Stimulated activated CD4-positive, alpha-beta T cell treated with anti-CD3 and anti-CD28 coated beads, Interleukin-12 subunit alpha, Interleukin-12 subunit beta, amount 100 ng/mL, for 48 hours (primary cell): ENCODE measurements at places on chromosomes 7 and 10.

DNA sequence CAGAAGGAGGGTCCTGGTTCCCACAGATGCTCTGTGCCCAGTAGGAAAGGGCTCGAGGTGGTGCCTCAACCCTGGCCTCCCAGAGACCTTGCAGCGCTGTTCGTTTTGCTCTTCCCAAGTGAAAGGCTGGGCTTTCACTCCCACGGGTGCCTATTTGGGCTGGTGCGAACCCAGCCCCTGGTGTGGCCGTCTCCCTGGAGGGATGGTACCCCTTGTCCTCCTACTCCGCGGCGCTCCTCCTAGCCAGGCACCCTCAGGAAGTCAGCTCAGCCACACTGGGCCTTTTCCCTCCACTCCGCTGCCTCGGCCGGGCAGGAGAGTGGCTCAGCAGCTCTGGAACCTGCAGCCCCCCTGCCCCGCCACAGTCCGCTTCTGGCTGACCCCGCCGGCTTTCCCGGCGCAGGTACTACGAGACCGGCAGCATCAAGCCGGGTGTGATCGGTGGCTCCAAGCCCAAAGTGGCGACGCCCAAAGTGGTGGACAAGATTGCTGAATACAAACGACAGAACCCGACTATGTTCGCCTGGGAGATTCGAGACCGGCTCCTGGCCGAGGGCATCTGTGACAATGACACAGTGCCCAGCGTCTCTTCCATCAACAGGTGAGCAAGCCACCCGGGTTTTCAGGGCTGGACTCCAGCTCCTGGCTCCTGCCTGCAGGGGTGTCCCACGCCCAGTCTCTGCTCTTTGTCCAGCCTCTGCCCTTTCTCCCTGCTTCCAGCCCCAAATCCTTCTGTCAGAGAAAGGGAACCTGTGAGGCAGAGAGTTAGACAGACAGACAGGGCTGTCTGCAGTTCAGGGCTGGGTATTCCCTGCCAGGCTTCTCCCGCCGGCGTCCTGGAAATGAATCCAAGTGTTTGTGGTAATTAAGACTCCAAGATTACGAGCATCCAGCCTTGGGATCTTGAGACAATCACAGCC is 5.2 kb downstream of the PAX2 start:
- DNase-seq, result no peak

GRCh38 chr10:71211775-71212317 is 524 bp upstream of the UNC5B start:
- no peak for DNase-seq

DNA sequence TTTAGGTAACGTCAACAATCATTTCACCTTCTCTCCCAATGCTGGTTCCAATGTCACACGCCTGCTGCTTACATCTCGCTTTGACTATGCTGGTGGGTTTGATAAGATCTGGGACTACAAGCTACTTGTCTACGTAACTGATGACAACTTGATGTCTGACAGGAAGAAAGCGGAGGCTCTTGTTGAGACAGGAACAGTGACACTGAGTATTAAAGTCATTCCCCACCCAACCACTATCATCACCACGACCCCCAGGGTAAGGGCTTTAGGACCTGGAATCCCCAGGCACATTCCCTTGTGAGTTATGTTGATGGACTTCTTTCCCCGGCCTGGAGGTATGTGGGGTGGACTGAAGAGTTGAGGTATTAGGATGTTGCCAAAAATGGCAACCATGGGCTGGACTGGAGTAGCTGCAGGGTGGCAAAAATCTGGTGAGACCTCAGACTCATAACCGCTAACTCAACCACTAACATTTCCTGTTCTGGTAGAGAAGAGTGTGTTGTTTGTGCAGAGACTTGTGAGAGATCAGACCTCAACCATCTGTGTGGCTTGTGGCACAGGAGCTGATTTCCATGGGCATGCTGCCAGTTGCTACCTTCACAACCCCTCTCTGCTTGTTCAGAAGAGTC is 59.2 kb downstream of the CDHR3 start:
- DNase-seq, result peak; percentile 52

GRCh38 chr7:65975814-65976445 is 6.1 kb downstream of the GUSB start:
- no peak for DNase-seq

GRCh38 chr10:96283351-96283750 is 12.0 kb upstream of the BLNK start:
- no peak for DNase-seq

- no peak for DNase-seq
These were observed 91.1 kb upstream of the DDC start for GRCh38 chr7:50656141-50656895.

DNA sequence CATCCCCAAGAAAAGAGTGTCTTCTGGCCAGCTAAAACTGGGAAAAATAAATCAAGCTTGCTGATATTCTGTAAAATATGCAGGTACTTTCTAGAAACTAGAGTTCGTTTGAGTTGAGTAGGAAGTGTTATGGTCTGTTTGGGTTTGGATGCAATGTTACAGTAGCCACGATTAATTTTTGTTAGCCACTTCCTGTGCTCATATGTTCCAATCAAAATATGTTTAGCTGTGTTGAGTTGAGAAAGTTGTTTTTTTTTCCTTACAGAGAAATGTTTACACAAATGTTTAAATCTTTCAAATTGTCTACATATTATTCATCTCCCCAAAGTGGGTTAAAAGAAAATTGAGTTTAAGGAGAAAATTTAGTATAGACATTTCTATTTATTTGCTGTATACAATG is 11.3 kb upstream of the LAMB1 start:
- DNase-seq, result no peak

GRCh38 chr10:69757553-69758309 is 44.0 kb upstream of the COL13A1 start:
- no peak for DNase-seq

DNA sequence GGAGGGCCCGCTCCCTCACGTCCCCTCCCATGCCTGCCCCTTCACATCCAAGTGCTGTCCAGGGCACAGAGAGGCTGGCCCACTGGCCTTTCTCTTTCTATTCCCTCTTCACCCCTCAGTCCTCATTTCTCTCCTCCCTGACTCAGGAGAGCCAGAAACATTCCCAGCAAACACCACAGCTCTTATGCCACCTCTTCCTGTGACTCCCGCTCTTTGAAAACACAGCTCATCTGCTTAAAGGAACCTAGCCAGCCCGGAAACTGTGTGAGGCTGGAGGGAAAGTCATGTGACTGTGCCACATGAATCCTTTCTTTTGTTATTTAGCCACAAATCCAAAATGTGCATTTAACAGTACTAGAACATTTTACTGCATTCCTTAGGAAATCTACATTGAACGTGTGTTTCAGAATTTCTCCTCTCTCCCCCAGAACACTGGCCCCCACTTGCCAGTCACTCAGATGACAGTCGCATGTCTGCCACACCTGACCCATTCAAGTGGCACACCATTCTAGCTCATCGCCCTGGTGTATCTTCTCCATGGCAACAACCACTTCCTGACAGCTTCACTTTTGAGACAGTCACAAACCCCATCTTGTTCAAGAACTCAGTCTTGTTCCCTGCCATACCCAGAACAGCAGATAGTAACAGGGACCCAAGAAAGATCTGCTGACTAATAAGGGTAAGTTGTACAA is 42.8 kb downstream of the GRB10 start:
- peak; percentile 28 for DNase-seq

- no peak for DNase-seq
These were observed 77.0 kb downstream of the AASS start for GRCh38 chr7:122067077-122067476.

DNA sequence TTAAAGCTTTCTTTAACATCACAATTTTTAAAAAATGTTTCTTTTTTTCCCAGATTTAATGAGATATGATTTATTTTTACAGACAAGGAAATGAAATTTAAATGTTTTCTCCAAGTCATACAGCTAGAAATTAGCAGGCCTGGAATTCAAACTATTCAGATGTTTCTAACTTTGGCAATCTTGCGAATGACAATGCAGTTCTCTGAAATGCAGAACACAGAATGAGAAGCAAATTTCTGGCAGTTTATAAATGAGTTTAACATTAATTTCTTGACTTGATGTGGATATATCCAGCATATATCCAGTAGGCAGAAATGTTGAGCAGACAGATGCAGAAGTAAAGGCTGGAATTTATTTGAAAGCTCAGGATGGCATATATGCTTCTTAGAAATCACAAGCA is 227.5 kb downstream of the THSD7A start:
- no peak for DNase-seq

GRCh38 chr7:477626-478220 is 41.9 kb downstream of the PDGFA start:
- DNase-seq, result no peak

DNA sequence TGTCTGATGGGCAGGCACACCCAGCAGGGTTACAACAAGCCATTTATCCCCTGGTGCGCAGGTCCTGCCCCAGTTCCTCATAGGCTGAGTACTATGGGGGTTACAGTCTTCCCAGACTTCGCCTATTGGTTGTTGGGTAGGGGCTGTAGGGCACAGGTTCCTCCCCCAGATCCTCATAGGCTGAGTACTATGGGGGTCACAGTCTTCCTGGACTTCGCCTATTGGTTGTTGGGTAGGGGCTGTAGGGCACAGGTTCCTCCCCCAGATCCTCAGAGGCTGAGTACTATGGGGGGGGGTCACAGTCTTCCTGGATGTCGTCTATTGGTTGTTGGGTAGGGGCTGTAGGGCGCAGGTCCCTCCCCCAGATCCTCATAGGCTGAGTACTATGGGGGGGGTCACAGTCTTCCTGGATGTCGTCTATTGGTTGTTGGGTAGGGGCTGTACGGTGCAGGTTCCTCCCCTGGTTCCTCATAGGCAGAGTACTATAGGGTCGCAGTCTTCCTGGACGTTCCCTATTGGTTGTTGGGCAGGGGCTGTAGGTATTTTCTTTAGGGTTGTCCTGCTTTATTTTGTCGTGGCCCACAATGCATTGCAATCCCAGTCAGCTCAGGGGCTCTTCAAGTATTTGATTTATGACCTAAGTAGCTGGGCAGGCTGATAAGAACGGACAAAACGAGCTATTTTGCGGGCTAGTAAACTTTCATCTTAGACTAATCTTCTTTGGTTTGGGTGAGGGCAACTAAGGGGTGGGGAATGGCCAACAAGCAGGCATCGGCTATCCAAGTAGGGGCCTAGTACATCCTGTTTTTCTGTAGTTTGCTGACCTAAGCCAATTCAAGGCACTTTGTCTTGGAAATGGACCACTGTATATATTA is 3.4 kb downstream of the LRRC27 start:
- no peak for DNase-seq

- DNase-seq, result peak; percentile 13
These were observed 78.7 kb upstream of the C1GALT1 start for GRCh38 chr7:7103343-7104313.

GRCh38 chr10:110460111-110460809 is 37.4 kb upstream of the DUSP5 start:
- no peak for DNase-seq

DNA sequence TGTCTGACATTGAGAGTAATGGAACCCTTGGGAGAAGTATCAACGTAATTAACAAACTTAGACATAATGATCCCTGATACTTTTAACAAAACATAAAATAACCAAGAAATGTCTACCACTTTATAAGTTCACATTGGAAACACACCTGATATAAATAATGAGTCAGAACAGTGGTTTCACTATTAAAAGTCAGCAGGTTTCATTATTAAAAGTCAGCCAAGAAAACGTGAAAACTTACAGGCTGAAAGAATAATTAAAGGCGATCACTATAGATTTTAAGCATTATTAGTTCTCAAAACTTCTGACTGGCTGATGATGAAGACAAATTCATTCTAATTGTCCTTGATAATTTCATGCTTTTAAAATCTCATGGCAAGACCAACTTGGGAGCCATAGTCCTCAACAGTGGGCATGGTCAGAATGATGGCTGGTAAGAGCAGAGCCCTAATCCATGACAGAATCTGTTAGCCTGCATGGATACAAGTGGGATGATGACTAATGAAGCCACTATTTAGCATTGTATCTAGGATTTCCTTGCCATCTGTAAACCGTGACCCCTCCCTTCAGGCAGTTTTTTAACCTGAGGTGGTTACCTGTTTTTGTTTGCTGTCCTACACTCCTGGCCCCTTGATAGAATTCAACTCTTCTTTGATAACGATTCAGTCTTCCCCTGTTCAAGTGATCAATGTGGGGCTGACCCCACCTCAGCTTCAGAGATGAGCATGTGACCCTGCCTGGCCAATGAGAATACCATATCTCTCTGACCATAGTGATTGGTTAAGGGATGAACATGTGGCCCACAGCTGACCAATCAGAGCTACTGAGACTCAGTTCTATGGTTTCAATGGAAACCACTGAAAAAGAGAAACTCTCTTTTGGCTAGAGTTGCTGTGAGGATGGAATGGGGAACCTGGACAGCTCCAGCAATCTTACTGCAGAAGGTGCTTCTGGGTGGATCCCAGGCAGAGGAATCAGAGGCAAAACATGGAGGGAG is 151.0 kb downstream of the PLPP4 start:
- no peak for DNase-seq

- no peak for DNase-seq
These were observed 36.7 kb downstream of the LSM5 start for GRCh38 chr7:32453341-32454011.

GRCh38 chr10:18364987-18365775 is 225.0 kb downstream of the CACNB2 start:
- DNase-seq, result no peak

DNA sequence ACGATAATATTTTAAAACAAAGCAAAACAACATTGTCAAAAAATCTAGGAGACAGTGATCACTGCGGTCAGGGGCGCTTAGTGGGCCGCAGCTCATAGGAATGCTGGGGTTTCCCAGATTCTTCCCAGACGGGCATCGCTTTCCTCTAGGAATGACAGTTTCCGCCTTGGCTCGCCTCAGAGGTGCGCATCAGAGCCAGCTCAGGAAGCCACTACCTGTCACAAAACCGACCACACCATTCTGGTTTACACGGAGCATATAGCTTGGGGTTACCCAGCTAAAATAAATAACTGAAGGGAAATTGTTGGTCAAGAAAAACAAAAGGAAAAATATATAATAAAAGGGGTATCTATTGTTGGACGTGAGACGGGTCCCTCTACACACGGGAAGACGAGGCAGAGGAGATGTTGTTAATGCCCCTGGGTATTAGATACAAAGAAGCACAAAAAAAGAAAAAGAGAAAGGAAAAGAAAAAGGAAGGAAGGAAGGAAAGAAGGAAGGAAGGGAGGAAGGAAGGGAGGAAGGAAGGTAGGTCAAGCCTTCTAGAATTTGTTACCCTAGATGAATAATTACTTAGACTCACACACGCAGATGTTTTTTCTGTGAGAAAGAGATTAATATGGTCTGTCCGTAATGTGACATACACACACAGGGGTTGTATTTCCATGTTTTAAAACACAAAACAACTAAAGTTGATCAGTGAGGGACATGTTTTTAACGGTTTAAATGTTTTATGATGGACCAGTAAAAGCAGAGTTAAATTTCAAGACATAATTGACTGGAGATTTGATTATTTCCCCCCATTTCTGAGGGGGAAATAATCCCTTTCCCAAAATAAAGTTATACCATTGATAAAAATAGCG is 292.4 kb upstream of the NFE2L3 start:
- DNase-seq, result no peak

DNA sequence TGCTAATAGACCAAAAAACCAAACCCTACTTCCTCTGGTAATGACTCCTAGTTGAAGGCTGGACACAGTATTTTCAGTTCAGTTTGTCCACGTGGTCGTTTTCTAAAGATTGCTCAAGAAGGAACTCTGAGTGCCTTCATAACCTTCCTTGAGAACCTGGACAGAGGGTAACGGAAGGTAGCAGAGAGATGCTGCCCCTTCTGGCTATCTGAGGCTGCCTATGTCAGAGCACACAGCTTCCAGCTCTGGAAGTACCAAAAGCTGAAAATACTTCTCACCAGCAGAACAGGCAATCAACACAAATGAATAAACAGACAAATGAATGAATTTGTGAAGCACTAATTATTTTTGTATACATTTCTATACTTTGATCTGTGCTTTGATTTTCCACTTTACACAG is 85.2 kb downstream of the AMPH start:
- DNase-seq, result no peak
